Upper lobe of left lung (tissue), 6 donors: ENCODE measurements at places on chromosomes 4 and X.

GRCh38 chrX:40651620-40652223 lies 4.4 kb upstream of the CXorf38 start:
- DNase-seq = no peak

GRCh38 chr4:87476934-87477333 lies 52.2 kb downstream of the SPARCL1 start:
- DNase-seq = no peak

DNA sequence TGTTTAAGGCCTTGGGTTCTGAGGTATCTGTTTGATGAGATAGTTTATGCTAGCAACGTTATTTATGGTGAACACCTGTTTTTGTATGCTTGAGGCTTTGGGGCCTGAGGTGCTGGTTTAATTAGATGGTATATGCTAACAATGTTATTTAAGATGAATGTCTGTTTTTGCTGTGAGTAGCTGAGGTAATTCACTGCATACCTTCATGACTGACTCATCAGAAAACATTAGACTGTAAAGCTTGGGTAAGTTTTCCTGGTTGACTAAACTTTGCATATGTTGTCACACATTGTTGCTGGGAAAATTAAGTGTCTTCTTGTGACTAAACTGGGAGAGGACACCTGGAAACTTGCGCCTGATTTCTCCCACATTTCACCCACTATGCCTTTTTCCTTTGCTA lies 1026.6 kb downstream of the RAPGEF2 start:
- DNase-seq = no peak

DNA sequence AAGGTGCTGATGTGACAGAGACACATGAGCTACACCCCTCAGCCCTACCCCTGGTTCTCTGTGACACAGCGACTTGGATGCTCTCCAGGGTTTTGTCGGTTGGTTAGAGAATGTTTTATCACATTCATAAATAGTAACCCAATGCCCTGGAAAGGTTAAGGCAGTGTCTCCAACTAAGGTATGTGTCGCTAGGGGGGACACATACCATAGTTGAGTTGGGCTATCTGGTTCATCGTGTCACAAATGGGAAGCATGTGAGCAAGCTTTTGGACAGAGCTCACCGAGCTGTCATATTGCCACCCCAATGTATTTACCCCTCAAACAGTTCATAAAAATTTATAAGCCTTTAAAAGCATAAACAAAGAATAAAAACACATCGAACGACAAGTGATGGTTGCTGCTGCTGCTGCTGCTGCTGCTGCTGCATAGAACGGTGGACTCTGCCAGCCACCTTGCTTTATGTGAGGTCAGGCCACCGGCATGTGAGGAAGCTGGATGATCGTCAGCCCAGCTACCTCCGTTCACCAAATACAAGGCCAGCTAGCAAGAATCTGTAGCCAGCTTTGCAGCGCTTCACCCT lies 55.9 kb downstream of the STOX2 start:
- no peak for DNase-seq

DNA sequence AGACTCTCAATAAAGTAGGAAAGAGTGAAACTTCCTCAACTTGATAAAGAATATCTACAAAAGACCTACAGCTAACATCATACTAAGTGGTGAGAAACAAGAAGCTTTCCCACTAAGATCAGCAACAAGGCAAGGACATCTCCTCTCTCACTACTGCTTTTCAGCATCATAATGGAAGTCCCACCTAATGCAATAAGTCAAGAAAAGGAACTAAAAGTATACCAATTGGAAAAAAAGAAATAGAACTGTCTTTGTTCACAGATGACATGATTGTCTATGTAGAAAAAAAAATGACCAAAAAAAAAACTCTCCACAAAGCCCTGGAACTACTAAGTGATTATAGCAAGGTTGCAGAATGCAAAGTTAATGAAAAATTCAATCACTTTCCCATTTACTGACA lies 25.1 kb upstream of the SH3RF1 start:
- DNase-seq = no peak

DNA sequence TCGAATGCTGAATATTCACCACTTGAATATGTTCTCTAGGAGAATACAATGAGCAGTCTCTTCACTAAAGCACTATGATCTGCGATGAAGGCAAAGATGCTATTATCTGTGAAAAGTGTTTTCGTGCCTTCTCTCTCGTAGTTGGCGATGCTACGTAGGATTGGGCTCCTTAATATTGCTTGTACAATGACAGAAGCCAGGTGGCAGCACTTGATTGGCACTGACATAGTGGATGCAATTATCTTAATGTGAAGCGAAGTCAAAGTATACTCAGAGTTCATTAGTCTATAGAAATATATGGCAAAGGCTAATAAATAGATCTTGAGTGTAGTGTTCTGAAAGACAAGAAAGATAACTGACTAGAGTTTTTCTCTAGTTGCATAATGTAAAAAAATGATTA lies 1135.7 kb upstream of the AGA start:
- no peak for DNase-seq

- DNase-seq = no peak
These were observed 15.0 kb upstream of the ENAM start for GRCh38 chr4:70613306-70614183.

- no peak for DNase-seq
These were observed 903.0 kb upstream of the SLIT2 start for GRCh38 chr4:19348746-19349145.

GRCh38 chr4:26789208-26789607 lies 71.4 kb upstream of the STIM2 start:
- no peak for DNase-seq

DNA sequence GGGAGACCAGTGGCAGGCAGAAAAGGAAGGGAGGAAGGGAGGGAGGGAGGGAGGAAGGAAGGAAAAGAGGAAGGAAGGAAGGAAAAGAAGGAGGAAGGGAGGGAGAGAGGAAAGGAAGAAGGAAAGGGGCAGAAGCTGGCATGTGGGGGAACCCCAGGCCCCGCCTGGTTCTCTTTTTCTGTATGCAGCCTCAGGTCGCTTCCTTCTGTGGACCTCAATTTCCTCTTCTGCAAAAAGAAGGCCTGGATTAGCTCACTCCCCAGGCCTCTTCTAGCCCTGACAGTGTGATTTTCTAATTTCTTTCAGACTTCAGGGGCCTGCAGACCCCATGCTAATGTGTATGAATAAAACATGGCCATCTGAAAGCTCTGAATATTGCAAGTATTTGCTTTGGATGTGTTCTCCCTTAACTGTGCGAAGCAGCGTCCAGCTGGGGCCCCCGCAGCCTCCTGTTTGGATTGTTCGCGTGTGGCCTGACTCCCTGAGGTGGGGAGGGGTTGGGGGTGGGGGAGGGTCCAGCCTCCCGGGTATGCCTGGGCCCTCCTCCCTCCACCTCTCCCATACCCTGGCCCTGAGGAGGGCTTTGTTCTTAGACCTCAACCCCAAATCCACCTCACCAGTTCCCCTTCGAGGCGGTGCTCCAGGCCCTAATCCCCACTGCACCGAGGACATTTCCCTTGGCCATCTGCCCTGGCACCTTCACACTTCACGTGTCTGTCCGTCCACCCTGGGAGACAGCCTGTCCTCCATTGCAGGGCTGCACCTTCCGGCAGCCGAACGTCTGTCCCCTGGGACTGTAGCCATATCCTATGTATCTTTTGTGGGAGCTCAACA lies 199.9 kb upstream of the ATP6AP2 start:
- DNase-seq = no peak

DNA sequence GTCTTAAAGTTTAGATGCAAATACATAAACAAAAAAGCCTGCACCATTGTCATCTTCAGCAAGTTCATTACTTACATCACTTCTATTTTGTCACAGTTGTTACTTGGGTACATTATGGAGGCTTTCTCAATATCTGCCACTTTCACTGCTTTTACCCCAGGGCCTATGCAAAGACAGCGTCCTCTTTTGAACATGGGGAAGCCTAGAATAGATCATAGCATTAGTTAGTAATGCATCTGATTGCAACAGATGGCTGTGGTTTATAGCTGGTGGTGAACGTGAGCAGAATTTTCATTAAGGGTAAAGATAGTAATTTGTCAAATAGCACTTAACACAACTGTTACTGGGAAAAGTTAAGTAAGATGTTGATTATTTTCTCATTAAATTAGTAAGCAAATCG lies 729 bp downstream of the CXCL11 start:
- no peak for DNase-seq

GRCh38 chr4:188905248-188905647 lies 766.0 kb downstream of the TRIML1 start:
- peak; percentile 46 for DNase-seq

GRCh38 chrX:108132876-108133275 lies 41.3 kb downstream of the ATG4A start:
- no peak for DNase-seq

DNA sequence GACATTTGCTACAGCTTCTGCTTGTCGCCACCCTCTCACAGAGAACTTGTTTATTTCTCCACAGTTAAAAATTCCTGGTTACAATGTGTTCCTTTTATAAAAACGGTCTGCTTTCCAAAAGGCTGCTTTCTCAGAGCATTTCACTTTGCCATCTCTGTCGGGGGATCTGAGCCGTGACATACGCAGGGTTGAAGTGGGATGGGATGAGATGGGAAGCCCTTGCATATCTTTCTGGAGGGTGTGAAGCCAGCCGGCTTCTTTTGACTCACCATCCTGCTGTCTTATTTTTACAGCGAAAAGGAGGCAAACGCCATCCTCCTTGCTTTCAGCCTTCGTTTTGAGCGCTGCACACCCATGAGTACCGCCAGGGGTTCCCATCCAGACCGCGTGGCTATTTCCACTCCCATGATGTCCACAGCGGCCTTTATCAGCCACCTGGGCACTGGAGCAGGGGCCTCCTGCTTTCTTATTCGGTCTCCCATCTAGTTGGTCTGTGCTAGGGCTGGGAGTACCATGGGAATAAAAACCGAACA lies 99.8 kb upstream of the GATB start:
- DNase-seq = no peak

GRCh38 chrX:148133105-148133725 lies 152.1 kb downstream of the FMR1NB start:
- DNase-seq = no peak

DNA sequence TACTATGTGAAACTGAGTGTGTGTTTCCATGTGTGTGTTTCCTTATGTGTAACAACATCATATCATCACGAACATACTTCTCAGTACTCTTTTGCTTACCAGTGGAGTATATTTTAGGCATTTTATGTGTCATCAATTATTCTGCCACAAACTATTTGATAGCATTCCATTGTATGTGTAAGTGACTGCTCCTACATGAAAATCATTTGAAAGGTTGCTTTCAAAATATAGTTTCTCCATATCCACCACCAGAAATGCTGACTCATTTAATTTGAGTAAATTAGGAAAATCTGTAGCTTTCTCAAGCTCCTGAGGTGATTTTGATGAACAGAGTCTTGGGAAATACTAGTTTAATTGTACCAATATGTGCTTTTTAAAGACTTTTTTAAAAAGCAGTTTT lies 376.2 kb downstream of the PCDH18 start:
- no peak for DNase-seq

DNA sequence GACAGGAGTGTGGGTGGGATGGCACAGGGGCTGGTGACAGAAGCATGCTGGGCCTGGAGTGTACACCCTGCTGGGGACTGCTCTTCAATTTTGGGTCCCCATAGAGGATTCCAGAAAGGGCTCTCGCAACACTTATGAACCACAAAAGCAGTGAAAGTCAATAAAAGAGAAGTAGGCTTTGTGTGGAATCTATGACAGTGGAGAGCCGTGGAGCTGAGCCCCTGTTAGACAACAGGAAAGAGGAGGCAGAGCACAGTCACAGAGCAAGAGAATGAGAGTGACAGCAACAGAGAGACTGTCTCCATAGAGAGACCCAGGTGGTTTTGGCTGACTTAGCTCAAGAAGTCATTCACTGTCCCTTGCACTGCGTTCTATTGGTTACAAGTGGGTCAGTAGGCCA lies 135.1 kb upstream of the ATP6AP2 start:
- no peak for DNase-seq

DNA sequence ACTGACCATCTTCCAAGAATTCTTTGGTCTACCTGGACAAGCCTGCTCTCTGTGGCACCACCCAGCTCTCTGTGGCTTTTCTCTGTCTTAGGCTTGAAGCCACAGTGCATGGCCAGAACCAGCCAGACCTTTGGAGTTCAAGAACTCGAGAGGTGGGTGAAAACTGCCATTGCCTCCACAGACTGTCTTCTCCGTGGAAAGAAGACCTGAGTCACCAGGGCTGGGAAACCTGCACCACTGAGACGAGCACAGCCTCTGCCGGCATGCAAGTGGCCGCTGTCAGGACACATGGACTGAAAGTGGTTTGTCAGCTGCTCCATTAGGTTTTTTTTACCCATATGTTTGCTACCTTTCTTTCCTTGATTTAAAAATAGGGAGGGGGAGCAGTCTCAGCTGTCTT lies 74.5 kb downstream of the MGST2 start:
- no peak for DNase-seq

GRCh38 chr4:130424211-130424610 lies 1328.3 kb downstream of the C4orf33 start:
- no peak for DNase-seq

DNA sequence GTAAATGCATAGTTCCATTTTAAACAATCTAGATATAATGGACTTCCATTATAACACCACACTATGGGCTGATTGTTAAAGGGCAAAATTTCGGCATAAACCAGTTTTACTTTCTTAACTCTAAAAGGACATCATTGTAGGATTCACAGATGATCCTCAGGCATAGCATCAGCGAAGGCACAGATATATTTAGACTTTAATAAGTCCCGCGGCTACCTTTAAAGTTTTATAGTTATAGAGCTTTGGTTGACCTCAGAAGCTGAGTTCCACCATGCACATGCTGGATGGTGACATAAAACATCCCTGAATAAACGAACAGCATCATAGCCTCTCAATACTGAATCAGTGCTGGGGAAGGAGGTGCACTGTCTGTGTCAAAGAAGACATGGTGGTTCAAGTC lies 125.0 kb upstream of the PDLIM3 start:
- DNase-seq = no peak

DNA sequence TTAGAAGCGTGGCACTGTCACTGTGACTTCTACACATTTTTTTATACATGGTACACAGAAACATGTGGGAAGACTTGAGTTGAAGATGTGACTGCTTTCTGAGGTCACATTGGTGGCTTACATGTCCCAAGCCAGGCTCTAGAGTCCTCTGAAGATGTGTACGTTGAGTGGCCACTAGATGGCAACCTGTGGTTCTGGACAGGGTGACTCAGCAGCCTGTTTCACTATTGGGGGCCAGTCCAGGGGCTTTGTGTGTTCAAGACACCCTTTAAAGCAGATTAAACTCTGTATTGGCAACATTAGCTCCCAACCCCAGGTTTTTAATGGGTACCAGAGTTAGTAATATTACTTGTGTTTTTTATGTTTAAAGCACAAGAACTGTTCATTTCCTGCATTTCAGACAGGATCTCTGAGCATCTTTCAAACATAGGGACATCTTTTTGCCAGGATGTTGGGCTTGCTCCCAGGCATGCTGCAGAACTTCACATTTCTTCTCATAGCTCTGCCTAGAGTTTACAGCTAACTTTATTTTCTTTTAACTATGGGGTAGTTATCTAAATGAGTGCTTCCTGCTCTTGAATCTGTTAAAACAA lies 53.0 kb downstream of the DCUN1D4 start:
- no peak for DNase-seq

DNA sequence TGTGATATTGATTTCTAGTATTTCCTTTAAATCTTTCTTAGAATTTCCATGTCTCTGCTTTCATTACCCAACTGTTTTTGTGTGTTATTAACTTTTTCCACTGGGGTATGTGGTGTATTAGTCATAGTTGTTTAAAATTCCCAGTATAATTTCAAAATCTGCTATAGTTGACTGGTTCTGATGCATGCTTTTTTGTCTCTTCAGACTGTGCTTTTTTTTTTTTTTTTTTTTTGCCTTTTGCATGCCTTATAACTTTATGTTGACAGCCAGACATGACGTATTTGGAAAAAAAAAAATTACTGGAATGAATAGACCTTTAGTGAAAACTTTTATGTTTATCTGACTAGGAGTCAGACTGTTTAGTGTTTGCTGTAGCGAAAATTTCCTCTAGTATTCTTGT lies 580.4 kb downstream of the ANKRD50 start:
- no peak for DNase-seq
